ENCODE measurements at places on chromosomes 13 and 19.

DNA sequence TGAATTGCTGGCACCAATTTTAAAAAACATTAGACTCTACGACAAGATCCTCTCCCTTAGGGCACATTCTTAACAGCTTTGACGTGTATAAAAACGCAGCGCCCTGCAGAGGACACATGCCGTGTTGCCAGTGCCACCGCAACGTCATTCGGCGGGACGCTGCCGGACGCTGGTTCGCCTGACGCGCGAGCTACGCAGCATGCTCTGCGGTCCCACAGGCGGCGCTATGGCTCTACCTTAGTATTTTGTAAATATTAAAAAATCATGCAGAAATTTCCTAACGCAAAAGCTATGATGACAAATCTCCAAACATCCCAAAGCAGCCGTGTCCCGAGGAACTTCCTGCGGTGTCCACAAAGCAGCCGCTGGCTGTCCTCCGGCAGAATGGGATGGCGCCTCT is 4.2 kb upstream of the ADPRHL1 start:
- no peak for DNase-seq

- no peak for DNase-seq
Measured at GRCh38 chr13:48504606-48505005, 28.3 kb downstream of the RCBTB2 start.

GRCh38 chr19:27672309-27673047 is 1540.5 kb downstream of the UQCRFS1 start:
- no peak for DNase-seq

GRCh38 chr19:10011974-10012373 is 1.3 kb upstream of the RDH8 start:
- no peak for DNase-seq

DNA sequence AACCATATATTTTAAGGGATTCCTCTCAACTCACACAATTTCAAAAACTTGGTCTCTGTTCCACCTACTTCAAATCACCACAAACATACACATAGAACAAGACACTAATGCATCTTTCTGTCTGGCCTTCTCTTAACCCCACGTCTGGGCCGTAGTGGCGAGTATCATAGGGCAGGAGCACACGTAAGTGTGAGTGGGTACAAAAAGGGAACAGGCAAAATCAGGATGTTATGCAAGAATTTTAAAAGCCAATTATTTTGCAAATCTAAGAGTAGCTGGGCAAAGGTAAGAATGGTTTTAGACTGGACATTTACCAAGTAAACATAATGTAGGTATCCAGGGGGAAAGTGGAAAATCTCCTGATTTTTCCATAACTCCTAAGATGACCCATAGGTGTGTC is 35.1 kb downstream of the MTMR6 start:
- no peak for DNase-seq

- no peak for DNase-seq
Measured at GRCh38 chr19:46210669-46211068, 18.9 kb upstream of the IGFL1 start.

DNA sequence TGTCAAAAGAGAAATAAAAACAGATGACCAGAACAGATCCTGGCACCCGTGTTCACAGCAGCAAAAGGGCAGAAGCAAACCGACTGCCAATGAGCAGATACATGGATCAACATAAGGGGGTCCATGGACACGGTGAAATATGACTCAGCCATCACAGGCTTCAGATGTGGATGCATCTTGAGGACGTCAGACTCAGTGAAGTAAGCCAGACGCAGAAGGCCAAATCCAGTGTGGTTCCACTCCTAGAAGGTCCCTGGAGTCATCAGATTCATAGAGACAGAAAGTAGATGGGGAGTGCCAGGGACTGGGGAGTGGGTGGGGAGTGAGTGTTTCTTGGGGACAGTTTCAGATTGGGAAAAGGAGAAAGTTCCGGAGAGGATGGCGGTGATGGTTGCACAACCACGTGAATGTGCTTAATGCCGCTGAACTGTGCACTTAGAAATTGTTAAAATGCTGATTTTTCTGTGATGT is 28.8 kb upstream of the SEMA6B start:
- no peak for DNase-seq

DNA sequence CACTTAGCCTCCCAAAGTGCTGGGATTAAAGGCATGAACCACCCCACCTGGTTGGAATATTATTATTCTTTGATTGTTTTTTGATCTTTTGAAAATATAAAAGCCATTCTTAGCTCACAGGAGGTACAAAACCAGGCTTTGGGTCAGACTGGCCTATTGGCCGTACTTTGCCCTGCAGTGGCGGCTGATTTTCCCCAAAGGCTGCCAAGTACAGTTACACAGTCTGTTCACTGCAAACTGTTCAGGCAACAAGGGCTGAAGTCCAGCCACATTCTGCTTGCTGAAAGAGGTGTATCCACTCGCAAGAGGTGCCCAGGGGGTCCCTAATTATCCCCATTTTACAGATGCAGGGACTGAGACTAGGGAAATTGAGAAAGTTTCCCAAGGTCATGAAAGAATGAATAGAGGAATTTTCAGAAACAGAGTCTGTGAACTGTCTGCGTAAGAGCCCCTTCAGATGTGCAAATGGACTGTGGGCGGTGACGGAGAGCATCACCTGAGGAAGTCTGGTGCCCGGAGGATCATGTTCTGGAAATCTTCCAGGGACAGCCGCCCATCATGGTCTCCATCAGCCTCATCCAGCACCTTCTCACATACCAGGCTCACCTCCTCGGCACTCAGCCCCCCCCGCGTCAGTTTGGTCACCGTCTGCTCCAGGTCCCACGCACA is 9.0 kb downstream of the CIB3 start:
- DNase-seq: no peak

DNA sequence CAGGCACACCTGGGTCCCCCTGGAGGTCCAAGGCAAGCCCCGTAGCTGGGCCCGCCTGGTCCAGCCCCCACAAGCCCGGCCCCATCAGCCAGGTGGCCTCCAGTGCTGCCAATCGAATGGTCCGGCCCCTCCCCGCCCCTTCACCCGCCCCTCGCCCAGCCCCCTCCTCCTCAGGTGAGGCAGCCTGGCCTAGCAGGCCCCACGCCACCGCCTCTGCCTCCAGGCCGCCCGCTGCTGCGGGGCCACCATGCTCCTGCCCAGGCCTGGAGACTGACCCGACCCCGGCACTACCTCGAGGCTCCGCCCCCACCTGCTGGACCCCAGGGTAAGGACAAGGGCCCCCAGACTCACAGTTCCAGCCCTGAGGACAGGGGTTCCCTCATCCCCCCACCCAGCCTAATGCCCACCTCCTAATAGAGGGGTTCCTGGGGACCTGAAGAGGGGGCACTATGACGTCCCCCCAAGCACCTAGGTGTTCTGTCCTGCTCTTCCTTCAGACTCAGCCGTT is at the start of gene HPN:
Gene HPN (plus strand): TSS at position 174 of the 508 bp plus-strand sequence. CDS start 786 bp downstream, outside the sequence.
- no peak for DNase-seq

DNA sequence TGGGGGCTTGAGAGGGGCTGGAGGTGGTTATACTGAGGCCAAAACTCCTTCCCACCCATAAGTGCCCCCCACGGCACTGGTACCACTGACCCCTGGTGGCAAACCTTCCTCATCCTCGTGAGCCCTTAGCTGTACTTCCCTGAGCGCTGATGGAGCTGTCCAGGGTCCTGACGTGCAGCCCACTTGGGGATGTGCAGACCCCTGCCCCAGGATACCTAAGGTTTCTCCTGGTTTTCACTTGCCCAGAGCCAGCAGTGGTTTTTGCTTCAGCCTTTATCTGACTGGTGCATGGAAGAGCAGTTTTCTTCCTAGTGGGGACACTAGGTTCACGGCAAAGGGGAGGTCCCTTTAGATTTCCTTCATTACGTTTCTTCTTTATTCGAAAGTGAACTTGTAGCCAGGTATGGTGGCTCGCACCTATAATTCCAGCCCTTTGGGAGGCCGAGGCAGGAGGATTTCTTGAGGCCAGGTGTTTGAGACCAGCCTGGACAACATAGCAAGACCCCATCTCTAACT is 28.7 kb upstream of the KCTD15 start:
- no peak for DNase-seq

DNA sequence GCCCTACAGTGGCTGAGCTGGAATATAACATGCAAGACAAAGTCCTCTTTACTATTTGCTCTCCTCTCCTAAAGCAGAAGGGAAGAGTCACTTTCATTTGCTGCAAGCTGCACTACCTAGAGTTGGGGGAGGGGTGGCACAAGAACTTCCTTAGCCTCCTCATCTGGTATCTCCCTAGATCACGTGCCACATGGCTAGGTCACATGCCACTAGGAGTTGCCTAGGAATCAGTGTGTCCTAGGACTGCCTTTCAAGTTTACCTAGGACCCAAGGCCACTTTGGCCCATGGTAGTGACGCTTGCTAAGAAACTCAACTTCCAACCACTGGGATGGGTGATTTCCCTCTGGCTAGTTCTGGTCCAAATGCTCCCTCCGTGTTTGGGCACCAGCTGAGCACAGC is 625.2 kb downstream of the DIAPH3 start:
- DNase-seq: no peak

DNA sequence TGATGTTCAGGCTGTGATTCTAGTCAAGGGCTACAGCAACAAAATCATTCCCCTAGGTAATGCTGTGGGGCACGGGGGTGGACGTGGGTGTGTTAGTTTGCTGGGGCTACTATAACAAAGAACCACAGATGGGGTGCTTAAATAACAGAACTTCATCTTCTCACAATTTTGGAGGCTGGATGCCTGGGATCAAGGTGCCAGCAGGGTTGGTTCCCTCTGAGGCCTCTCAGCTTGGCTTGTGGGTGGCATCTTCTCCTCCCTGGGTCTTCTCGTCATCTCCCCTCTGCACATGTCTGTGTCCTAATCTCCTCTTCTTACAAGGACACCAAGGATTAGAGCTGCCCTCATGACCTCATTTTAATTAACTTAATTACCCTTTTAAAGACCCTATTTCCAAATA is 114.9 kb downstream of the ESD start:
- no peak for DNase-seq
